ENCODE measurements at places on chromosomes 7 and 10.

DNA sequence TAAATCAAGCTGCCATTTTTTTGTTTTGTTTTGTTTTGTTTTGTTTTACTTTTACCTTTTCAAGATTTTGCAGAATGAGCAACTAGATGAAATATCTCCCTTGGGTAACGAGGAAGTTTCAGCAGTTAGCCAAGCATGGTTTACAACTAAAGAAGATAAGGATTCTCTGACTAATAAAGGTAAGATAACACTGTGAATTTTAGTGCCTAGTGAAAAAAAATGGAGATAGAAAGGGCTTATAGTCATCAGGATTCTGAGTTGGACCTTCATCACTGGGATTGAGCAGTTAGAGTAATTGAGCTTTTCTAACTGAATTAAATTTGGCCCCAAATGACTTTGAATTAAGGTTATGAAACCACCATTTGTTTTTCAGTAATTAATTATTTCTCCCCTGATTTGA, 21.2 kb downstream of the DMTF1 start:
- DNase-seq = no peak

DNA sequence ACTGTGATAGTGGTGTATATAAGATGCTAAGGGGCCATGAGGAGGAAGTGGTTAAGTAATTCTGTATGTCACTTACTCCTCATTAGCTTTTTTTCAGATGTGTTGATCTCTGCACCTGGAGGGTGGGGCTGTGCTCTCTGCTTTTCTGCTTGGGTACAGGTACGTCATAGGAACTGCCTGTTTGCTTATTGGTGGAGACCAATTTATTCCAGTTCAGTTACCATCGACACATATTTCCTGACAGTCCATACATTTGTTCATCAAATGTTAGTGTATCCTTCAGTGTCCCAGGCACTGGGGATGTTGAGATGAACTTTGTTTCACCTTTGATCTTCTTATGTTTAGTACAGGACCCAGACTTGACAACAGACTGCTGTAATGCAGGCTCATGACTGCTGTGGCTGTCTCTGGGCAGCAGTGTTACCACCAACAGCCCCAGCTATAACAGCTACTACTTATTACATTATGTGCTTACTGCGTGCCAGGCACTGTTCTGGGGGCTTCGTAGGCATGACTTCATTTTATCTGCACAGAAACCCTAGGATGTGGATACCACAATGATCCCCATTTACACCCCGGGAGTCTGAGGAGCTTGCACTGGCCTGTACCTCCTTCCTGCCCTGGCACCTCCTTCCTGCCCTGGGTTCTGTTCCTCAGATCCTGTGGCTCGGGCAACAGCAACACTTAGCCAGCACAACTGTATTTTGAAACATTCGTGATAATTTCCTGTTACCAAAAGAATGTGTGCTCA, 87.4 kb downstream of the BUB3 start:
- DNase-seq = no peak

DNA sequence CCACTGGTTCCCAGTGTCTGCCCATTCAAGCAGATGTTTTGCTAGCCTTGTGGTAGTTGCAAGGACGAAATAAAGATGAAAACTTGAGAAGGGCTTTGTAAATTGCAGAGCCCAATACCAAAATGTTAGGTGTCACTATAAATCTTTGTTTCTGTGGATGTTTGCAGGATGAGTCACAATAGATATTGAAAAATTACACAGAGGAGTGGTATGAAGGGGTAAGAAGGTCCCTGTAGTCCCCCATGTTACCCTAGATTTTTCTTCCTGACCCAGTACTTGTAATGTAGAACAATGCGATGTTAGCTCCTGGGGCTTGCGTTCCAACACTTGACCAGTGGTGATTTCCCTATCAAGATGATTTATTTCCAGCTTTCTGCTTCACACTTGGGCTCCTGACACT, 102.6 kb upstream of the LYZL1 start:
- no peak for DNase-seq

DNA sequence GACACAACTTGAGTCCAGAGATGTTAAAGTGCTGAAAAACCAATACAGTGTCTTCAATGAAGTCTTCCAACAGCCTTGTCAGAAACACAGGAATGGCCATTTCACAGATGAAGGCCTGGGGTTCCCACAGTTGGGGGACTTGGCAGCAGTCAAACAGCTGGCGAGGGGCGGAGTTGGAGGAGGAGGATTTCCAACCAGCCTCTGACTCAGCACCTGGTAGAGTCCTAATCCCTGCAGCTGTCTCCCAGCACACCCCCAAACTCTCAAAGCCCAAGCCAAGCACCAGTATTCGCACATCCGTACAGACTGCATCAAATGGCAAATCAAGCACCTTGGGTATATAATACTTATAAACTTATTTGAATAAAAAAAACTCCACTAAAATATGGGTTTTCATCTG, 28.0 kb downstream of the CTBP2 start:
- peak; percentile 47 for DNase-seq

DNA sequence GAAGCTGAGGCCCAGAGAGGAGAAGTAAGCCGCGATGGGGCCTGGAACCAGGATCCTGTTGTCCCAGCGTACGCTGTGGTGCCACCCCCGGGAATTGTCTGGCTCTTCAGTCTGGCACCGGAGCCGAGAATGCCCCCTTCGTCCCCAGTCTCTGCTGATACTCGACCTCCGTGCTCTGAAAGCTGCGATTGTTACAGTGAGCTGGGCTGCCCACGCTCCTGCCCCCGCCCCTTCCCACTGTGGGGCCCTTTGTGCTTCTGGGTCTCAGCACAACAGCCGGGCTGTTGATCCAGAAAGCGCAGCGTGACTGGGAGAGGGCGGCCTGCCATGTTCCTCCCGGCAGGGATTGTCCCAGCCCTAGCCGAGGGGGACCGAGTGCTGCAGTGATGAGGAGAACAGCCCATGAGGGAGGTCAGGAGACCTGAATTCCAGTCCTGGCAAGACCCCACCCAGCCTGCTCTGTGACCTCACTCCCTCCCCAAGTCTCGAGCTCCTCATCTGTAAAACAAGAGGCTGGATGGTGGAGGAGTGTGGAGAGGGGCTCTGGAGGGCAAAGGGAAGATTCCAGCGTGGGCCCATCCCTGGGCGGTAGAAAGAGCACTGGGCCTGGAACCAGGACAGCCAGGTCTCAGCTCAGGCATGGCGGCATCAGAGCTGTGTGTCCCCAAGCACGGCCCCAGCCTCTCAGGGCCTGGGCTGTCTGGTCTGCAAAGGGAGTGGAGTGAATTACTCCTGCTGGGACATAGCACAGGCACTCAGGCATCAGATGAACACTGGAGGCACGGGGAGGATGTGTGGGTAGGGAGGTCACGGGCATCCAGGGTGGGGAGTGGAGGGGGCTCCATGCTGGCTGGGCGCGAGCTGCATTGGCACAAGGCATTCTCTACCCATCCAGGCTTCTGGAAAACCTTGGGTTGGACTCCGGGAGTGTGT, 43.6 kb downstream of the TSPAN15 start:
- no peak for DNase-seq

DNA sequence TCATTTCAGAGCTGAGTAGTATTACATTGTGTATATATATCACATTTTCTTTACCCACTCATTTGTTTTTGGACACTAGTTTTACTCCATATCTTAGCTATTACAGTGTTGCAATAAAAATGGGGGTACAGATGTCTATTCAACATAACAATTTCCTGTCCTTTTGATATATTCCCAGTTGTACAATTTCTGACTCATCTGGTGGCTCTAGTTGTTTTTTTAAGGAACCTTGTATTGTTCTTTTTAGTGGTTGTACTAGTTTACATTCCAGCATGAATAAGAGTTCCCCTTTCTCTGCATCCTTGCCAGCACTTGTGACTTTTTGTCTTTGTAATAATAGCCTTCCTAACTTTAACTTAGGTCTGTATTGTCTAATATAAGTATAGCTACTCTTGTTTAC, 739.9 kb downstream of the XPNPEP1 start:
- no peak for DNase-seq

GRCh38 chr7:146892151-146892550, 775.5 kb downstream of the CNTNAP2 start:
- no peak for DNase-seq

DNA sequence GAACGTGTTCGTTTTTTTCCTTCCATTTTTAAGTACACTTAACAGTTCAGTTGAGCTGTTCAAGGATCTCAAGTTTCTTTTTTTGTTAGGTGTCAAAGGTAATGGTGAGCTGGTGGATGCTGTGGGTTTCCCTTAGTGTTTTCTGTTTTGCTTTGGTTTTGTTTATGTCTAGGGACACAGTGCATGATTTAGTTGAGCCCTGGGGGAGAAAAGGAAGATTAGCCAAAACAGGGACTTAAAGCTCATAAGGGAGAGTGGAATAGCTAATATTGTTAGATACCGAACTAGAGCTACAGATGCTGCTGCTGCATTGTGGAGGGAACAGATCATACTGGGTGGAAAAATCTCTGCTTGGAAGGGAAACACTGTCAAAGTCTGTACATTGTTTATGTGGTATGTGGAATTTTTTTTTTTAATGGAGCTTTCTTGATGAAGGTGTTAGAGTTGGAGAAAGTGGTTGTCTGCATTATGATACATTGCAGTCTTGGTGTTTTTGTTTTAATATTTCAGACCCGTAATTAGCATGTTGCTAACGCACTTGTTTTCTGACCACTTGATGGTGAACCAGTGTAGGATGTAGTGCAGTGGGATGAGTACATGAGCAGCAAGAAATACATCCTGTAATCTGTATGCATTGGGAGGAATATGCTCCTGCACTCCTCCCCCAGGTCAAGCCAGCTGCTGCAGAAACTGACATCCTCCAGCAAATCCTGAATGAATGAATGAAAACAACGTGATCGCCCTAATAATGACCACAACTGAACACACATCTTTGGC, 2.1 kb downstream of the GLCCI1 start:
- peak; percentile 32 for DNase-seq

- no peak for DNase-seq
These were observed 465.8 kb upstream of the PCDH15 start for GRCh38 chr10:55266797-55267196.

GRCh38 chr7:87497482-87497881, 22.0 kb upstream of the ABCB4 start:
- DNase-seq = no peak

- no peak for DNase-seq
These were observed 50.6 kb upstream of the SMNDC1 start for GRCh38 chr10:110355141-110355831.

Data from D341Med (cell line).